GM04503 (cell line): ENCODE measurements at places on chromosomes 2 and 18.
A peak's percentile ranks its signal among the peaks of the same experiment; 100 is the strongest.

- DNase-seq: no peak
Measured at GRCh38 chr2:218555527-218555926, 12.6 kb downstream of the USP37 start.

DNA sequence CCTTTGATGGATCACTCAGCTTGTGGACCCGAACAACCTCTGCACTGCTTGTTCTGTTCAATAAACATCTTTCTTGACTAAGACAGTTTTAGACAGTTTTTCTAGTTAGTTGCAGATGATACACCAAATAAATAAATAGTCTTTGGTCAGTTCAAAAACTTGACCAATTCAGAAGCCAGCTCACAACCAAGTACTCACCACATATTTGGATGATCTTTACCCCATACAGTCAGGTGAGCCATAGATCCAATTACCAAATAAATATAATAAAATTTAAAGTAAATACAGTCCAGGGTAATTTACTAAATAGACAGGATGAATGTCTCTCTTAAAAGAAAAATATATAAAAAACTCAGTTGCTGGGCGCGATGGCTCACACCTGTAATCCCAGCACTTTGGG is 18.2 kb downstream of the SCN3A start:
- DNase-seq: no peak

DNA sequence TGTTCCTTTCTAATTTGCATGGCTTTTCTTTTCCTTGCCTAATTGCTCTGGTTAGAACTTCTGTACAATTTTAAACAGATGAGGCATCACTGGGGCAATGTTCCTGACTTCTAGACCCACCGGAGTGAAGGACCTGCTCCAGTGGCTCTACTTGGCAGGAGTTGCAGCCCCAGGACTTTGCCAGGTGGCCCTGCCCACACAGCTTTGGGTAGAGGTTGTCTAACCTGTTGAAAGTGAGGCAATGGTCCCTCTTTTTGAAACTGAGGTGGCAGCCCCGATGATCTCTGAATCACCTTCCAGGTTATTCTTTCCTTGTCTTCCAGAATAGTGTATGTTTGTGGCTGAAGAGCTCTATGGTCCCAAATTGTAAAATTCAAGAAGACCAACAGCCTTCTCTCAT is 29.9 kb upstream of the ZNF512 start:
- DNase-seq: no peak

DNA sequence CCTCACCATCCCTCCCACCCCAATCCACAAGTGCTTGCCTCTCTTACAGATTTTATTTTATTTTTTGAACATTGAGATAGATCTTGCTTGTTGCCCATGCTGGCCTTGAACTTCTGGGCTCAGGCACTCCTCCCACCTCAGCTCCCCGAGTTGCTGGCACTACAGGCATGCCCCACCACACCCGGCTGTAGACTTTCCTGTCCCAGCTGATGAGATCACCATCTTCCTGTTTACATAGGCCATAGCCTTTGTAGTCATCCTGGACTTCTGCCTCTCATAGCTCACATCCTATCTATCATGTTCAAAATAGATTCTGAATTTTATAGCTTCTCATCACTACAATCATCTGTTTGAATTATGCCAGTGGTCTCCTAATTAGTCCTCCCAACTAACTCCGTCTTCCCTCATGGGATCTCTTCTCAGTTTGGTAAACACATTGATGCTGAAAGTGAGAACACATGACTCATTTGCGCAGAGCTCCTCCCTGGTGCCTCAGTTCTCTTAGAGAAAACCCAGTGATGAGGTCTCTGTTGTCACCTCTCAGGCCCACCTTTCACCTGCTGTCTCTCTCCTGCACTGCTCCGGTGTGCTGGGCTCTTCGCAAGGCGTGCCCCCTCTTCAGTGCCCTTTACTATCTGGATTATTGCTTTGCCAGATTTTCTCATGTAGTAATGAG is 243.0 kb downstream of the ZNF407 start:
- peak; percentile 42 for DNase-seq

- DNase-seq: no peak
Measured at GRCh38 chr2:18551169-18551568, 9.3 kb downstream of the RDH14 start.

DNA sequence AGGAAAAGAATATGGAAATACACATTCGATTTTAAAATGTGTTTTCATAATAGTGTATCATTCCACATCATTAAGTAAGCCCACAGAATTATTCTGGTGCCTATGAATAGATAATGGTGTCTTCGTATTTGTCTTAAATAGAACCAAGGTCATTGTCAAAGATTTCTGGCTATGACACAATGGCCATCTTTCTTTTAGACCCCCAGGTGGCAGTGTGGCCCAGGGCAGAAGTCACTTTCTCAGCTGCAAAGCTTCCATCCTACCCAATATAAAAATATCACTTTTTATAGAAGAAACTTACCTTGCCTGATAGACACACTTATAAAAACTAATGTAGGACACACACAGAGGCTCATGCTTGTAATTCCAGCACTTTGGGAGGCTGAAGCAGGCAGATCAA is 57.5 kb downstream of the ZRANB3 start:
- DNase-seq: no peak

- DNase-seq: no peak
Measured at GRCh38 chr2:158755310-158756087, 39.6 kb upstream of the DAPL1 start.

- no peak for DNase-seq
Measured at GRCh38 chr18:31661965-31662364, 22.4 kb downstream of the B4GALT6 start.

DNA sequence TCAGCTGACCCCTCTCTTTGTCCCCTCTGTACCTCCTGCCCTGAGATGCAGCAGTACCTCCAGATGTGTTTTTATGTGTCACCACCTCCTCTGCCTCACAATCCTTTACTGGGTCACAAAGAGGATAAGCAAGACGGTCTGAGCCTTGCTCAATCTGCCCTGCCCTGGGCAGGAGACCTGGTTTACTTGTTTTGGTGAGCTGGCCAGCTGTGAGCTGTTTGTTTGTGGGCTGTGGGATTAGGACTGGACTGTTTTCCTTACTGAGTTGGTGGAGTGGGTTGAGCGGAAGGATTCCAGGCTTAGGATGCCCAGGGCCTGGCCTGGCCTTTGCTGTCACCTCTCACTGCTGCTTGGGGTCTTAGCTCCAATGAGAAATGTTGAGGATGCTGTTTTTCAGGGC is 299.5 kb downstream of the SRBD1 start:
- no peak for DNase-seq

GRCh38 chr2:197615016-197615652 is 60.3 kb downstream of the RFTN2 start:
- DNase-seq: no peak

- no peak for DNase-seq
Measured at GRCh38 chr2:95391641-95392310, 10.7 kb upstream of the FAHD2A start.

- no peak for DNase-seq
Measured at GRCh38 chr18:39793609-39794008, 2161.4 kb upstream of the PIK3C3 start.

DNA sequence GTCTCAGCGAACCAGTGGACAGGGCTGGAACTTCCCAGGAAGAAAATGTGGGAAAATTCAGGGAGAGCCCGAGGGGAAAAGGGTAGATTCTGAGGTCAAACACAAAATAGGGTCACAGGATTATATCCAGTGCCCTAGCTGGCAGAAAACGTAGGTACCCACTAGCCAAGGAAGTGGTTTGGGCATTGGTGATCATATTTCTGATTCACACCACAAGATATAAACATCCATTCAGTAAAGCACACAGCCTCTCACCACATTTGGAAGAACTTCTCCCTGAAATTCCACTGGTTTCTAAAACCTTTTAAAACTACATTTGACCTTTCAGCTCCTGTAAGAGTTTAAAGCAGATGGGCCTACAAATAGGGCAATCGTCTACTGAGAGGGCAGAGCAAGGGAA is 186.9 kb downstream of the TTC32 start:
- no peak for DNase-seq

DNA sequence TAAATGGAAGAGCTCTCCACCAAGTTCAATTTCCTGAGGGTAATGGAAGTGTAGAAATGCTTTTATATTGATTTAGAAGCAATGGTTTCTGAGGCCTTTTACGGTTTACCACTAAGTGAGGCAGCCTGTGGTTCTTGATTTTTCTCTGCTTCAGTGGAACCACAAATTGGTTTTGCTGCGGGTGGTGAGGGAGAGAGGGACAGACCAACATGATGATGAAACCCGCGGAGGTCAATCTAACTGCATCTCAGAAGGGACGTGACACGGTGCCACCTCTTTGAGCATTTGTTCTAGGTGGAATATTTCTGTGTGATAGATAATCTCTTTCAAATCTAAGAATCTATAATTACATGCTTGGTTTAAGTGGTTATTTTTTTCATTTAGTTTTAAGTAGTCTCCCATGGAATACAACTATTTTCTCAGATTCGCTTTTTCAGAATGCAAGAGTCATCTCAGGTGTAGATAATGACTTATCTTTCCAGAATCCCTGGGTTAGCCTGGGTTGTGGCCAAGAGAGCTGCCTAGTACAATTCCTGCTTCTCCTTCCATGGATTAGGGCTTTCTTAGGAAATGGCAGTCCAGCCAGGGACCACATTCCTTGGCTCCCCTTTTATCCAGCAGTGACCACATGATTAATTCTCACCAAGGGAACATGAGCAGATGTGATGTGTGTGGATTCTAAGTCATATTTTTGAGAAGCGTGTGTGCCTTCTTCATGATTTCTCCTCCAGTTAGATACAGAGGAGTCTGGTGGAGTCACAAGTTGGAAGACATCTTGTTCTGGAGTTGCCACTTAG is 52.5 kb downstream of the KCNE4 start:
- DNase-seq: no peak

GRCh38 chr2:105129722-105130232 is 91.9 kb downstream of the MRPS9 start:
- DNase-seq: no peak

DNA sequence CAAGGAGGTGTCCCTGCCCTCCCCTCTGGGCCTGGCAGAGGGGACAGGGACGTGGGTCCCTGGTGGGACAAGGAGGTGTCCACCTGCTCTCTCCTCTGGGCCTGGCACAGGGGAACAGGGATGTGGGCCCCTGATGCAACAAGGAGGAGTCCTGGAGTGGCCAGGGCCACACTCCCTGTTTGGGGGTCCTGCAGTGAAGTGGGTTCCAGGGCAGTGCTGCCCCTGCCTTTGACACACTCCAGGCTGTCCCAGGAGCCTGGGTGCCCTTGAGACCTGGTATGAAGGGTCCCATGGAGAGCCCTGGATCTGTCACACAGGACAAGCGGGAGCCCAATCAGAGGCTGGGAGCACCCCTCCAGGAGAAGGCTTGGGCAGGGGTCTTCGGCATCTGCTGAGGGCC is 75.8 kb upstream of the GPC1 start:
- DNase-seq: no peak

GRCh38 chr2:7858624-7859023 is 823.2 kb upstream of the ID2 start:
- no peak for DNase-seq

DNA sequence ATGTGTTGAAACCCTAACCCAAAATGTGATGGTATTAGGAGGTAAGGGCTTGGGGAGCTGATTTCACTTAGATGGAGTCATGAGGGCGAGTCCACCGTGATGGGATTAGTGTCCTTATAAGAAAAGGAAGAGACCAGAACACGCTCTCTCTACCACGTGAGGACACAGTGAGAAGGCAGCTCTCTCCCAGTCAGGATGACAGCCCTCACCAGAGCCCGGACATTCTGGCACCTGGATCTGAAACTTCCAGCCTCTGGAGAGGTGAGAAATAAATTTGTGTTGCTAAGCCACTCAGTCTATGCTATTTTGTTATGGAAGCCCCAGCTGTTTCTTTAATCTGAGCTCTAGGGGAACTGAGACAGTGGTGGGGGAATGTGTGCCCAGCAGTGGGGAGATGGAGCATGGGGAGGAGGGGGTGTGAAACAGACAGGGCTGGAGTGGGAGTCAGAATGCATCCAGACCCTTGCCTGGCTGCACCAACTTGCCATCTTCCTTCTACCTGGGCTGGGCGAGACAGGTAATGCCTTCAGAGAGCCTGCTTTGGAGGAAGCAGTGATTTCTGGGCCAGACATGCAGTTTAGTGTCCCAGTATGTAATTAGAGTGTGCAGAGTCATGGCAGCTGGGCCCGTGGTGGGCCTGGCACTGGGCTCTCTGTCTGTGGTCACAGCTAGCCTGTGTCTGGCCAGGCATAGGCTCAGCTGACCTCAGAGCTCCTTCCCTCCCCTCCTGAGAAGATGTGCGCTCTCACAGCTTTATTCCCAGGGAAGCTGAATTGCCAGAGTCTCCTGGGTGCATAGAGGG is 38.1 kb downstream of the RHOB start:
- DNase-seq: no peak

- no peak for DNase-seq
Measured at GRCh38 chr2:177393203-177393755, 706 bp downstream of the AGPS start.

DNA sequence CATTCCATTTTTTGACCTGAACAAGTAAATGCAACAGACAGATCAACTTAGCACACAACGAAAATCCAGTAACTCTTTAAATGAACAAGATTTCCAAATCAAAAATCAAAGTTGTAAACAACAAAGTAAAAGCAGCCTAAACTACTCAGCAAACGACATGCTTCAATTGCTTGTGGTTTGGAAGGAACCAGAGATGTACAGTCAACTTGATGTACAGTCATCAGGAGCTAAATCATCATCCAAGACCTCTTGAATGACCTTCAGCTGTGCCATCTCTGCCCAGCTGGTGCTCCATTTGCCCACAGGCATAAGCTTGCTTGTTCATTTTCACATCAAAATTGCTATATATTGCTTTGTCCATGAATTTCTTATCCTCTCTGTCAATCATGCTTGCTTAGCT is 109.8 kb downstream of the UPP2 start:
- DNase-seq: no peak
